Urinary bladder (tissue), 4 donors: ENCODE measurements at places on chromosomes 4 and X. TPM values are rescaled to one million over a fixed set of nuclear protein-coding genes. Genes with fewer than 3 reads are reported as not detected.

GRCh38 chr4:133960975-133961374 lies 240.6 kb downstream of the PABPC4L start:
- DNase-seq: no peak

The DDIT4L gene
- total RNA-seq: 10.4 TPM

The MYOZ2 gene
- total RNA-seq: 11.3 TPM

The KANTR gene
- total RNA-seq: 33.1 TPM

The CACNA1F gene
- total RNA-seq: 0.05 TPM

GRCh38 chr4:8093587-8094274 lies 64.9 kb downstream of the ABLIM2 start:
- DNase-seq: no peak

The CFAP47 gene
- 0.37 TPM for total RNA-seq

DNA sequence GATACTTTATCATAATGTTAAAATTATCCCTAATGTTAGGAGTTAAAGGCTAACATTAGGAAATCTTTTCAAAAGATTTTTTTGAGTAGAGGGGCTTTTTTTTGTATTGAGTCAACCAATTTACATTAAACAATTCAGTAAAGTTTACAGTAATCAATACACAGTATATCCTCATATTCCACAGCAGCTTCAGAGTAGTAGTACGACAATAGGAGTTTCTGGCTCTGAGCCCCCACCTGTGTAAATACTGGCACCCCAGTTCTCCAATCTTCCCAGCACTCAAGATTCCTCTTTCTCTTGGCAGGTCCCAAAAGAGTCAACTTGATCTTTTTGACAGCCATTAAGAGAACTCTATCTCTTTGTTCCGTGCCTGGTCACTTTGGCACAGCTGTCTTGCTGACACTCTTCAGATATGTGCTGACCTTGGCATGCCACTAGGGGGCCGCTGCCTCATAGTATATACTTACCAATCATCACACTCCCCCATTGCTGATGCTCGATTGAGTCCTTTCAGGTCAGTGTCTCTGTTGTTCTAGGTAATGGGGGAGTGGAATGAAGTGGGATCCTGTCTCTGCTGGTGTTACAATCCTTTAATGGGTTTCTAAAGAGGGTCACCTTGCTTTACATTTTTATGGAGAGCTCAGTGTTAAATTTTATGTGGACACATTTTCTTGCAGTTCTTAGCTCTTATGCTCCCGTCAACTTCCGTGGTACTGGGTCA lies 19.5 kb upstream of the CCNI start:
- DNase-seq: no peak

The SETD7 gene
- total RNA-seq: 77.5 TPM

The RNF212 gene
- 4.0 TPM for total RNA-seq

GRCh38 chrX:110877326-110877725 lies 81.7 kb upstream of the CHRDL1 start:
- no peak for DNase-seq

DNA sequence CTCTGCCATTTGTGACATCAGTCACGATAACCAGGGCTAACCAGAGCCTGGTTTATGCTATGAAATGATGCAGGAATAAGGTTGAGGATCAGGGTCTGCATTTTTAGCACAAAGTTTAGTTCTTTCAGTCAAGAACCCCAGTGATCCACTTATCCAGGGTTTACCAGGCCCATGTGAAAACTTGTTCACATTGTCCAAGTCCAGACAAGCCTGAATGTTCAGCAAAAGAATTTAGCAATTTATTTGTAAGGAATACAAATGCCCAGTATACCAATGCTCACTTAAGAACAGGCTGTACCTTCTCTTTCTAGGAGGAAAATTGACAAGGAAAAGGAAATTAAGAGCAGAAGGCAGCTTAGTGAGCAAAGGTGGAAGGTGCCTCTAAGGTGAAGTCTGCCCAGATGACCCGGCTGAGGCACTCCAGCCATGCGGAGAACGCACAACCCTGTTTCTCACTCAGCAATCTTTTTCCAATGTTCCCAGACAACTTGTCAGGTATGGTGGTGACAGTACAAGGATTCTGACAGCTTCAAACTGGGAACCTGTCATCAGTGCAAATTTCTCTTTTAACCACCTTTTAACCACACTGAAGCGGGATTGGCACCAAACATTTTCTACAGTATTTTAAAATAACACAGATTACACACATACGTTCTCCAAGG lies 54.0 kb downstream of the TBC1D9 start:
- DNase-seq: peak; percentile 57

The GPR50 gene
- total RNA-seq: 0.26 TPM

GRCh38 chrX:21745756-21746155 lies 12.2 kb downstream of the SMPX start:
- DNase-seq: no peak

DNA sequence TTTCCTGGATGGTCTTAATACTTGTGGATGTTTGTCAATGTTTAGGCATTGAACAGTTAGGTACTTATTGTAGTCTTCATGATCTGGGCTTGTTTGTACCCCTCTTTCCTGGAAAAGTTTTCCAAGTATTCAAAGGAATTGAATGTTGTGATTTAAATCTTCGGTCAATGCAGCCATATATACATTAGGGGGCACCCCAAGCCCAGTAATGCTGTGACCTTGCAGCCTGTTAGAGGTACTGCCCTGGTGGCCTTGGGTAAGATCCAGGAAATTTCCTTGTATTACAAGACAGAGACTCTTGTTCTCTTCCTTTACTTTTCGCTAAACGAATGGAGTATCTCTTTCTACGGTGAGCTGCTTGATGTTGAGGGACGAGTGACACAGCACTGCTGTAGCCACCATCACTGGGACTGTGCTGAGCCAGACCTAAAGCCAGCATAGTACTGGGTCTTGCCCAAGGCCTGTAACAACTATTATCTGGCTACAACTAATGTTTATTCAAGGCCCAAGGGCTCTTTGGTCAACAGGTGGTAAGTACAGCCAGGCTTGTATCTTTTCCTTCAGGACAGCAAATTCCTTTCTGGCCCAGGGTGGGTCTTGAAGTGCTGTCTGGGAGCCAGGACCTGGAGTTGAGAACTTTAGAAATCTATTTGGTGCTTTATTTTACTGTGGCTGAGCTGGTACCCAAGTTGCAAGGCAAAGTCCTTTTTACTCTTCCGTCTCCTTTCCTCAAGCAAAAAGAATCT lies 118.3 kb upstream of the ATOH1 start:
- no peak for DNase-seq

The DCAF16 gene
- 46.7 TPM for total RNA-seq

DNA sequence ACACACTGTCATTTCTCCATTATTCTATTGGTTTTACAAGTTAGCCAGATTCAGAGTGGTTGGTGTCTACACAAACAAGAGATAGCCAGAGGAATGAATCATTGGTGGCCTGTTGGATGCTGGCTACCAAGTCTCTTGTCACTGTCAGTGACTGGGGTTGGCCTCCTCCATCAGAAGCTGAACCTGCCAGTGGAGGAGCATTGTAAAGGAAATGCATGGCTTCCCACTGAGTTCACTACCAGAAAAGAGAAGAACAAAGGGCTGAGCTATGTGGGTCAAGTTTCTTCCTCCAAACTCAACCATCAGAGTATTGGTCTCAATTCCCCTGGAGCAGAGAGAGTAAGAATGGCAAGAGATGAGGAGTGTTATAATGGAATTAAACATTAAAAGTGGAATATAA lies 26.5 kb upstream of the ANKRD50 start:
- DNase-seq: no peak

DNA sequence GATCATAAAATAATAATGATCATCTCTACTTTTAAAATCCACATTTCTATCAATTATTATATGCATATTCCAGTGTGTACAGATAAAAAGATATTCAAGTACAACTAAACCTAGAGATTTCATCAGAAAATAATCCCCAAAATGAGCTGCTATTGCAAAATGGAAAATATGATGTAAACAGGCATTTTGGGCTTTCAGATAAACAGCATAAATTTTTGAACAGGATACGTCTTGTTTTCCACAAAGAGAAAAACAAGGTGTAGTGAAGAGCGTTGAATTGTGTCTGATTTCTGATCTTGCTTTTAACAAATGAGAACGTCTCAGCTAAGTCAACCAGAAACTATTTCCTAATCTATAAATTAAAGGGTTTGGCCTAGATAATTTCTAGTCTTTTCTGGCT lies 349.6 kb upstream of the FTHL17 start:
- no peak for DNase-seq

- DNase-seq: no peak
Observed at GRCh38 chr4:22762548-22762947, 69.8 kb downstream of the GBA3 start.

GRCh38 chr4:52032005-52032404 lies 6.1 kb downstream of the SGCB start:
- DNase-seq: no peak

- no peak for DNase-seq
Observed at GRCh38 chr4:173943547-173943946, 339.9 kb downstream of the FBXO8 start.

GRCh38 chr4:123415977-123416376 lies 19.4 kb downstream of the SPRY1 start:
- no peak for DNase-seq

DNA sequence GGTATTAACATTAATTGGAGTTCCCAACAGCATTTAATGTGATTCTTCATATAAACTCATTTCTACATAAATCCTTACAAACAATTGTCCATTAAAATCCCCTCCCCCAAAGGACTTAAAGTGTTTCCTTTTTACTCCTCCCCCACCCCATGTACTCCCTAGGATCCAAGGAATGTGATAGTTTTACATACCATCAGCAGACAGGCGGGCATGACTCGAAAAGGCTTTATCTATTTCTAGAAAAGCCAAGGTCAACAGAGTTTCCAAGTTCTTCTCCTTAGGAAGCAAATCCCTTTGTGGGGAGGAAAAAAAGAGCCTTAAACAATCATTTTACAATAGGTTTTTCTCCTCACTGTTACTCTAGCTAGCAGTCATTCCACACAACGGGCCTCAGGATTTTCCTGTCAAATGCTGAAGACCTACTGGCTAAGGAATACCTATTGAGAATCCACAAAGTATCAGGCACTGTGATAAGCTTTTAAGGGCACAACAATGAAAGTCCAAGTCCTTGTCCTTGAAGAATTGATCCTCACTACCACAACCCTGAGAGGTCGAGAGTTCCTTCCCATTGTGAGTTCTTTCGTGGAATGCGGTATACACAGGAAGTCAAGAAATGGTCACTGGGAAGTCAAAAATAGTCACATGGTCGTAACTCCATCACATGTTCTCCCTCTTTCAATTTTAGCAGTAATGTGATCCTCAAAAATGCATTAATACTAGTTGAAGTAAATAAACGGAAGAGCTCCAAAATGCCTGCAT lies 7.2 kb downstream of the PPM1K start:
- no peak for DNase-seq
